HCT116 (cell line): ENCODE measurements at places on chromosomes 3 and 15.
A peak's percentile ranks its signal among the peaks of the same experiment; 100 is the strongest.

DNA sequence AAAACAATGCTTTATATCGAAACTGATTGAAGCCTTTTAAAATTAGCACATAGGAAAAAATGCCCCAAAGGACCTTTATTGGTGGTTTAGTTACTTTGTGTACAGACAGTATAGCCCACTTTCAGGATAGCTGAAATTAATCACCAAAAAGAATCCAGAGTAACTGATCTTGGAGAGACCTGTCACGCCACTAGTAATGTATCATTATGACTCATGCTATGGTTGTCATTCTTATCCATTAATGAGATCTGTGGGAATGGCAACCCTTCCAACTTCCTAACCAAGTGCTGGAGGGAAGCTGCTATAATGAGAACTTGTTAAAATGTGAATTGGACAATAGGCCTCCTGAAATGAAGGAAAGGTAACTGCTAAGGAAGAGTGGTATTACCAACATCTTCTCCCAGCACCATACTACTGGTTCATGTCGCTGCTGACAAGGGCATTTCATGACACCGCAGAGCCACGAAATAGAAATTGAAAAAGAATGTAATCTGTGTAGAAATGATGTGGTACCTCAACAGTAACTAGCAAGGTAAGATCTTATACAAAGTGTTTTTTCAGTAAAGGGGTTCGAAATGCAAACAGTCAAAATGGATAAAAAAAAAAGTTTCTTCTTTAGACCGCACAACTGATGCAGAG, 7.1 kb upstream of the EMC4 start:
- no peak for DNase-seq

GRCh38 chr3:191003742-191004141, 141.2 kb upstream of the GMNC start:
- no peak for DNase-seq

GRCh38 chr3:171189394-171190080, 163.0 kb upstream of the SLC2A2 start:
- no peak for DNase-seq

- DNase-seq = no peak
Measured at GRCh38 chr3:70789878-70790277, 477.4 kb upstream of the MDFIC2 start.

GRCh38 chr3:55639896-55640765, 153.0 kb upstream of the WNT5A start:
- DNase-seq = no peak

- DNase-seq = no peak
Measured at GRCh38 chr3:20095470-20095869, 55.2 kb downstream of the KAT2B start.

DNA sequence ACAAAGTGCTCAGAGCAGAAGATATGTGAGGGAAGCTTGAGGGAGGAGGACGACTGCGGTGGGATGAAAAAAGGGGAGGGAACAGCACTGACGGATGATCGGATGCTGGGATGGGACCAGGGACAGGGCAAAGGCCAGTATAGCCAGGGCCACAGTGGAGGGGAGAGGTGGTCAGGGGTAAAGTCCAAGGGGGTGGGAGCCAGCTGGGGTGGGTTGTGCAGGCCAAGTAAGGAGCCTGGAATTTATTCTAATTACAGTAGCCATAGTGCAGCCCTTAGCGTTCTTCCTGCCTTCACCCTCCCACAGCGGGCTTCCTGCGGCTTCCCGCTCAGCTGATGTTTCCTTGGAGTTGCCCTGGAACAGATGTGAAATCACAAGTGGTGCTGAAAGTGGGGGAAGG, 7.6 kb upstream of the APEH start:
- no peak for DNase-seq

- DNase-seq = no peak
Measured at GRCh38 chr3:139306078-139306477, 37.7 kb upstream of the MRPS22 start.

GRCh38 chr15:100353449-100353848, 11.7 kb upstream of the ADAMTS17 start:
- DNase-seq = no peak

DNA sequence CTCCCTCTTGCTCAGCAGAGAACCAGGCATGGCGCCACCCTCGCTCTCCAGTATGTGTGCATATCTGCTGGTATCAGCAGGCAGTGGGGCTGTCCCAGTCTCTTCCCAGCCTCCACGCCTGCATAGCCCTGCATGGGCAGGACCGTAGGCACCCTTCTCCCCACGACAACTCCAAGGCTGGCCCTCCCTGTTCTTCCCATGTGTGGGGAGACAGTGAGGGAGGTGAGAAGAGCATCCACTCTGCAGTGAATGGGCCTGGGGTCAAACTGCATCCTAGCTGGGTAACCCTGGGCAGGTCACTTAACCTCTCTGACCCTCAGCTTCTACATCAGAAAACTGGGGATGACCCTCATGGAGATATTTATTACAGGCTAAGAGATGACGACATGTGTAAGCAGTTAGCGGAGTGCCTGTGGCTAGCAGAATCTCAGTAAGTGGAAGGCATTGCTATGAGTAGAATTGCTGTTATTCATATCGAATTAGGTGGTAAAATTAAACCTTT, 13.3 kb upstream of the SSUH2 start:
- DNase-seq = no peak

DNA sequence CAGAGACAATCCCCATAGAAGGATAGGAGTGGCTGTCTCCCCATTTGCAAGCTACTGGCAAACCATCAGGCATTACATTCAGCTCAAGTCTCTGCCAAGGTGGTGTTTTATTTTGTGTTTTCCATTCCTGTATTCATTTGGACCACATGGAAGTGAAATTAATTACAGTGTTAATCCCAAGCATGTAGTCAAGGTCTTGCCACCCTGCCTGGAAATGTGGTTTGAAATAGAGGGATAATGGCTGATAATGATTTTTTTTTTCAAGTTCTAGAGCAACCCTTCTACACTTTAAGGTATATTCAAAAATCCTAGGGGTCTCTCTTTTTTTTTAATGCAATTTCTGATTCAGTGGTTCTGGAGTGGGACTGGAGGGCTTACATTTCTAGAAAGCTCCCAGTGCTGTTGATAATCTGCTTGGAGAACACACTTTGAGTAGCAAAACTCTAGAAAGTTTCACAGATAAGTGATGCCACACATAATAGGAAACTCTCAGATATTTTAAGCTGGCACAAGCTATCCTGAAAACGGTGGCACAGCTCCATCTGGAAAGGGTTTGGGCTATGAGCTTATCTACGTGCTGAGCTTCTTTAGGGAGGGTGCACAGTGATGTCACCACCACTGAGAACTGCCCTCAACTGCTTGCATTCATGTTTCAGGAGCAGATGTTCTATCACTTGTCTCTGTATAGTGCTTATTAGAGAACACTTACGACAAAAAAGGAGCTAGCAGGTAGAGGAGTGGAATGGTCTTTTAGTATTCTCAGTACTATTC, 140.1 kb upstream of the IL12A start:
- DNase-seq = no peak

GRCh38 chr3:154486949-154487348, 57.0 kb upstream of the GPR149 start:
- no peak for DNase-seq

DNA sequence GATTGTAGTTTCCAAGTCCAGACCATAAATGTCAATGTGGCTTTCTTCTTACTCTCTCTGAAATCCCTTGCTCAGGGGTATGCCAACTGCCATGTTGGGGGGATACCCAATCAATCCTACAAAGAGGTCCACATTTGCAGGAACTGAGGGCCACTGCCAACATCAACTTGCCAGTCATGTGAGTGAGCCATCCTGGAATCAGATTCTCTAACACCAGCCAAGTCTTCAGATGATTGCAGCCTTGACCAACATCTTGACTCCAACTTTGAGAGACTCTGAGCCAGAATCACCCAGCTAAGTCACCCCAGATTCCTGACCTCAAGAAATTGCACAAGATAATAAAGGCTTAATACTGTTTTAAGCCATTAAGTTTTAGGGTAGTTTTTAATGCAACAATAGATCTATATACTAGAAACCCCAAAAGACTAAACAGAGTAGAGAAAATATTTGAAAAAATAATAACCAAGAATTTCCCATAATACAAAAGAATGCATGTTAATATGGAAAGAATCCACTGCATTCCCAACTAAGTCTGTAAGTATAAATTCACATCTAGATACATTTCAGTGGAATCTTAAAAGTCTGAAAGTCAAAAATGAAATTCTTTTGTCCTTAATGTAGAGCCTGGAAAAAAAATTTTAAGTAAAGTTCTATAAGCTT, 22.4 kb downstream of the ISG20 start:
- no peak for DNase-seq

DNA sequence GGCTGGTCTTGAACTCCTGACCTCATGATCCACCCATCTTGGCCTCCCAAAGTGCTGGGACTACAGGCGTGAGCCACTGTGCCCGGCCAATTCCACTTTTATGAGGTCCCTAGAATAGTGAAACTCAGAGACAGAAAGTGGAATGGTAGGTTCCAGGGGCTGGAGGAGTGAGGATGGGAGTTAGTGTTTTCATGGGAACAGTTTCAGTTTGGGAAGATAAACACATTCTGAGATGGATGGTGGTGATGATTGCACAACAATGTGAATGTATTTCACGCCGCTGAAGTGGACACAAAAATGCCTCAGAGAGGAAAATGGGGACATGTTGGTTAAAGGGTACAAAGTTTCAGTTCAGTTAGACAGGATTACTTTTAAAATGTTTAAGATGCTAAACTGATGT, 22.5 kb upstream of the HDAC11 start:
- no peak for DNase-seq

- no peak for DNase-seq
Measured at GRCh38 chr3:17874636-17875035, 132.2 kb upstream of the TBC1D5 start.

DNA sequence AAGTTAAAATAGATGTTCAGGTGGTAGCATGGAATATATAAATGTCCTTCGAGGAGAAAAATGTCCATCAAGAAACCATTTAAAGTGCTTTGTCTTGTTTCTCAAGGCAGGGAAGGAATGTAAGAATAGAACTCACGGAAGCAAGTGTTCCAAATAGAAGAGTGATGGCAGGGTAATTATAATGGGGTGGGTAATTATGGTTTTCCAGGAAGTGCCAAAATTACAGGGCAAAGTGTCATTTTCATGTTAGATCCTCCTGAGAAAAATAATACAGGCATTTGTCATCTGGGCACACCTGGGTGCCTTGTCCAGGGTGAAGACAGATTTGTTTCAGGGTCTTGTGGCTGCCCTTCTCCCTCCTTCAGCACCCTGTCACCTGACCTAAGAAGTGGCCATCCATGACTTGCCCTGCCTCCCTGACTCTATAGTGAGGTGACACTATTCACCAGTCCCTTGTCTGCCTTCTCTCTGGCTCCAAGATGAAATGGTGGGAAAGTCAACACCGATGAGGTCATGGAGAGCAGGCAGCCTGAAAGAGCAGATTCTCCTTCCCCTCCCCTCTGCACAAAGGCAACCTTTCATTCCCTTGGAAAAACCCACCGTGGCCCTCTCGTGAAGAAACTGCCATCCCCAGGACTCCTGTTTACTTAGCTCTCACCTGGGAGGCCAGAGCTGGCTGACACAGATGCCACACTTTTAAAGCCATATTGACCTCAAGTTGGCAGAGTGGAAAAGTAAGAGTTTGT, 45.1 kb upstream of the AMOTL2 start:
- no peak for DNase-seq

- no peak for DNase-seq
Measured at GRCh38 chr3:171458071-171458863, 1.9 kb downstream of the TNIK start.

DNA sequence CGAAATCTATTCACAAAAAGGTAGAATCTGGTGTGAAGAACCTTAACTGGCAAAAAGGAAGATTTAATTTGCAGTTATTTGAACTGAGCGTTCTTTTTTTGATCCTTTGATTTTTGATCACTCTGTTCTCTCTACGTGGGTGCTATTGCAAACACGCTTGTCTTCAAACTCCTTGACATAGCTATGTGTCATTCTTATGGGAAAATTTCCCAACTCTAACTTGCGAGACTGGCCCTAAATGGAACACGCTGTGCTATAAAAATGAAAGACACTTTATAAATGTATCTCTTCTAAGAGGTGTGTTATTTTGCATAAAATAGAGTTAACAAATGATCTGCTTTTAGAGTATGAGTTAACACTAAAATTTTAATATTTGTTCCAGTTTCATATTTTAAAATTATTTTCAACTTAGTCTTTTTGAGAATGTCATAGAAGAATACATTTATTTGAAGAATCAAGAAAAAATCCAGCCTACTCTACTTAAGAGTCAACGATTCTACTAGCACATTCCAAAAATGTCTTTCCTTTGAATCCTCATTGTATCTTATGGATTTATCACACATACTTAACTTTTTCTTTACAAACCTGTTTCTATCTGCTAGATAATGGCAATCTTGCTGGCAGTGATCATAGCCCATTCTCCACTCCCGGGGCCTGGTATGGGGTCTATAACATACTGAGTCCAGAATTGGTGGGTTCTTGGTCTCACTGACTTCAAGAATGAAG, 610.0 kb upstream of the TBL1XR1 start:
- no peak for DNase-seq

GRCh38 chr3:42115215-42115614, 24.1 kb downstream of the TRAK1 start:
- DNase-seq = no peak

GRCh38 chr3:126125341-126125740, 41.4 kb upstream of the SLC41A3 start:
- DNase-seq = no peak

DNA sequence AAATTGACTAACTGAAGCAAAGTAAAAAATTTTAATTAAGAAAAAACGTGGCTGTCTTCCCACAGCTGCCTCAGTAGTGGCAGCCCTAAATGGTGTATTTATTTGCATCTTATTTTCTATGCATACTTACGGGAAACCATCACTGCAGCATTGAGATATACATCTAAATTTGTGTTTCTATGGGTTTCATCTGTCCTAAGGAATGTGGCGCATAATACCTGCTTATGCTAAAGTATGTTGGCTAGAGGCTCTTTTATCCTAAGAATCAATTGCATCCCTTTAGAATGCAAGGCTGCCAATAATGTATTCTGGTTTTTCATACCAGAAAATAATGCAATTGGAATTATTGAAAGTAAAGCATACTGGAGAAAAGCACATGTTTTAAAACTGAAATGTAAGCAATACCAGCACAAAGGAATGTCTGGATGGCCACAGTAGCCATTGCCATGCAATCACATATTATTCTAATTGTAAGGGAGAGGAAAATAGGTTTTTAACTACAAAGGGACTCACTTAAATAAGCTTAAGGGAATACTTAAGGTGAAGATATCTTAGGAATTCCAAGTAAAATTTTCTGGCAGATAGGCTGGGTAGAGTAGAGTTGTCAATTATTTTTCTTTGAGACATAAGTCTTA, 834.5 kb upstream of the NECTIN3 start:
- no peak for DNase-seq

- peak; percentile 90 for DNase-seq
Measured at GRCh38 chr3:10366651-10367101, 45.8 kb upstream of the SEC13 start.

- no peak for DNase-seq
Measured at GRCh38 chr15:82129761-82130160, 83.9 kb upstream of the MEX3B start.

- DNase-seq = no peak
Measured at GRCh38 chr15:67931861-67932260, 92.0 kb upstream of the RNU6-1 start.

- no peak for DNase-seq
Measured at GRCh38 chr3:71432044-71432975, 151.2 kb downstream of the FOXP1 start.

- no peak for DNase-seq
Measured at GRCh38 chr3:50170689-50171088, 15.6 kb downstream of the SEMA3F start.

GRCh38 chr3:50345586-50346234, at the start of gene ZMYND10:
Gene ZMYND10 (minus strand): TSS chr3:50345732. CDS start chr3:50345579, 153 bp downstream.
- DNase-seq = no peak
